ENCODE measurements at places on chromosomes 1 and 21.

GRCh38 chr21:42353623-42354022 lies 2.8 kb upstream of the TFF2 start:
- DNase-seq, result no peak
- no peaks in the 10 kb centered on the region for H3K4me1 ChIP-seq
- H3K4me3 ChIP-seq, result no peak overlapping the region
- no peak overlapping the region for H3K27ac ChIP-seq
- no peaks in the 10 kb centered on the region for H3K27me3 ChIP-seq
- H3K36me3 ChIP-seq, result no peaks in the 10 kb centered on the region

GRCh38 chr1:19979494-19979977 lies at the start of gene PLA2G2A:
PLA2G2A (minus strand) TSS chr1:19979618; CDS start chr1:19978773, 845 bp downstream.
- H3K27ac ChIP-seq, result no peak within 1 kb of the TSS
- H3K36me3 ChIP-seq, result no peaks in the 10 kb centered on the region
- no peaks in the 10 kb centered on the region for H3K4me1 ChIP-seq
- peak within 1 kb of the TSS; percentile 28 for H3K4me3 ChIP-seq

- H3K4me3 ChIP-seq, result no peak overlapping the region
- H3K27ac ChIP-seq, result no peak overlapping the region
- H3K27me3 ChIP-seq, result no peaks in the 10 kb centered on the region
- no peak for DNase-seq
Observed at GRCh38 chr1:166040202-166040997, 126.4 kb downstream of the FAM78B start.

- H3K36me3 ChIP-seq, result no peaks in the 10 kb centered on the region
- H3K27me3 ChIP-seq, result no peaks in the 10 kb centered on the region
- H3K4me1 ChIP-seq, result no peaks in the 10 kb centered on the region
- DNase-seq, result peak; percentile 81
Observed at GRCh38 chr1:117171900-117172511, 38.7 kb downstream of the VTCN1 start.

- H3K4me3 ChIP-seq, result no peak overlapping the region
- no peaks in the 10 kb centered on the region for H3K4me1 ChIP-seq
- H3K36me3 ChIP-seq, result no peaks in the 10 kb centered on the region
Observed at GRCh38 chr1:240244968-240245628, 153.4 kb downstream of the FMN2 start.

GRCh38 chr1:178518894-178519293 lies 6.0 kb downstream of the TEX35 start:
- no peaks in the 10 kb centered on the region for H3K4me1 ChIP-seq
- no peak for DNase-seq
- no peak overlapping the region for H3K4me3 ChIP-seq
- H3K27ac ChIP-seq, result no peak overlapping the region
- no peaks in the 10 kb centered on the region for H3K36me3 ChIP-seq
- H3K27me3 ChIP-seq, result no peaks in the 10 kb centered on the region

DNA sequence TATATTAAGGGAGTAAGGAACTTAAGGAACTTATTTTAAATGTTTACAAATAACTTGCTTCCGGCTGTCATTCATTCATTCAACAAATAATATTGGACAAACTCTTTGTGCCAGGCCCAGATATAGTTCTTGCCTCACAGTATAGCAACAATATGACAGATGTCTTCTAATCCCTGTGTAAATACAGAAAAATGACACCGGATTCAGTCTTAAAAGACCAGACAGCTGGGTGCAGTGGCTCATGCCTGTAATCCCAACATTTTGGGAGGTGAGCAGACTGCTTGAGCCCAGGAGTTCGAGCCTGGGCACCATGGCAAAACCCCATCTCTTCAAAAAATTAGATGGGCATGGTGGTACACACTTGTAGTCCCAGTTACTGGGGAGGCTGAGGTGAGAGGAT lies 23.7 kb downstream of the EIF2B3 start:
- no peaks in the 10 kb centered on the region for H3K27me3 ChIP-seq
- H3K4me3 ChIP-seq, result no peak overlapping the region
- H3K27ac ChIP-seq, result no peak overlapping the region
- no peaks in the 10 kb centered on the region for H3K4me1 ChIP-seq

DNA sequence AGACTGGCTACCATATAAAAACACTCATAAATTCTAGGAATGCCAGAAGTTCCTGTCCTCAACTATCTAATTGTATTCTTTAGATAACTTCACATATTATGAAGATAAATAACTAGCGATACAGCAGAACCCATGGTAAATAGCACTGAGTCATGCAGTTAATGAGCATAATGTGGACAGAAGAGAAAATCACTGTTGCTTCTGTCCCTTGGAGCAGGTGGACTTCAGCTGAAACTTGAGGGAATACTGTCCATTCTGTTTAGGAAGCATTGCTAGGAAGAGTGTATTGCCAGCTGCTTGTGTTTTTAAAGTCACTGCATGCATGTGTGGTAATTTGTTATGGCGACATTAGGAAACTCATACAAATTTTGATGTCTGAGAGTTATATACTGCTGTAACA lies 854.4 kb downstream of the LTN1 start:
- H3K36me3 ChIP-seq, result peaks cover 4% of the 10 kb centered on the region
- no peaks in the 10 kb centered on the region for H3K4me1 ChIP-seq
- H3K27me3 ChIP-seq, result no peaks in the 10 kb centered on the region
- no peak overlapping the region for H3K27ac ChIP-seq

DNA sequence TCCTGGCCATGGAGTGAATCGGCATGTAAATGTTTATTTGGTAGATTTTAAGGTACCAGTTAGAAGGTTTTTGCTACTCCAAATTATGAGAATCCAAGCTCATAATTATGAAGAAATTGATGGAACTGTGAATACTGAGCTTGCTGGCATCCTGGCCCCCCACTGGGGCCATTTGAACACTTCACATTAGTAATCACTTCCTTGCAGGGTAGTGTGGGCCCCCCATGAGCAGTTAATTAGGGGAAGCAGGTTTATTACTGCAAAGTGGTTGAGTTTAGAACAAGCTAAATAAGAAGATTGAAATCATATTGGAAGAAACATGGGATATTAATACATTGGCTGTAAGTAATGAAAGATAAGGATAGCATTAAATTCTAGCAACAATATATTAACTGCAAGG lies 86.7 kb downstream of the S1PR1 start:
- H3K36me3 ChIP-seq, result no peaks in the 10 kb centered on the region
- H3K27me3 ChIP-seq, result no peaks in the 10 kb centered on the region
- H3K4me1 ChIP-seq, result no peaks in the 10 kb centered on the region
- DNase-seq, result no peak
- H3K27ac ChIP-seq, result no peak overlapping the region
- H3K4me3 ChIP-seq, result no peak overlapping the region

- H3K27ac ChIP-seq, result no peak overlapping the region
- H3K27me3 ChIP-seq, result no peaks in the 10 kb centered on the region
- no peak for DNase-seq
- no peaks in the 10 kb centered on the region for H3K4me1 ChIP-seq
- H3K4me3 ChIP-seq, result no peak overlapping the region
Observed at GRCh38 chr1:90817399-90817798, 100.3 kb upstream of the BARHL2 start.

DNA sequence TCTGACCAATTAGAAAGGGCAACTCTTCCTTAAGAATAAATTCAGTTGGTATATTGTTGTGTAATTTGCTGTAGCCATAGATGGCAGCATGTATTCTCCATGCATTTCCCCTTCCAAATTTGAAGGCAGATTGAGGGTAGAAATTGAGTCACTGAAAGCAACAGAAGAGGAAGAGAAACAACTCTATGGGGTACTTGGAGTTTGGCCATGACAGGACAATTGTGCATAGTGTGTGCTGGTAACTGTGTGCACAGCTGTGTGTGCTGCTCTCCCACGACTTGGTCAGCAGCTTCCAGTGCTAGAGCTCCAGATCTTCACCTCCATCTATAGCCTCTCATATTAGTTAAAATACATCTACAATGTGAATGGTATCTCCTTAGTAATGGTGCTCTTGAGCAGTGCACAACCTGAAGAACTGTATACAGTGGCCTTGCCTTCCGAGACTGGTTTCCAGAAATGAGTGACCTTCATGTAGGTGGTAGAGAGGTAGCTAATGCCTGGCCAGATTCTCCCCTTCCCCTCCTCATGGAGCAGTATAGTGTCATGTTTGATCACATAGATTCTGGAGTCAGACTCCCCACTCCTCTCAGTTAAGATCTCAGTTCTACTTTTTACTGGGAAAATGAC lies 882 bp upstream of the FCAMR start:
- no peak overlapping the region for H3K27ac ChIP-seq
- no peak for DNase-seq
- H3K4me1 ChIP-seq, result no peaks in the 10 kb centered on the region
- no peaks in the 10 kb centered on the region for H3K36me3 ChIP-seq
- no peaks in the 10 kb centered on the region for H3K27me3 ChIP-seq
- H3K4me3 ChIP-seq, result no peak overlapping the region

- H3K27ac ChIP-seq, result no peak overlapping the region
- no peaks in the 10 kb centered on the region for H3K36me3 ChIP-seq
- no peaks in the 10 kb centered on the region for H3K27me3 ChIP-seq
- H3K4me1 ChIP-seq, result no peaks in the 10 kb centered on the region
- no peak overlapping the region for H3K4me3 ChIP-seq
- no peak for DNase-seq
Observed at GRCh38 chr1:222979561-222979960, 163.5 kb downstream of the TLR5 start.

GRCh38 chr1:84298328-84298683 lies 3.2 kb upstream of the SAMD13 start:
- H3K4me3 ChIP-seq, result peak overlapping the region; percentile 96
- peak overlapping the region; percentile 95 for H3K27ac ChIP-seq
- H3K36me3 ChIP-seq, result no peaks in the 10 kb centered on the region

DNA sequence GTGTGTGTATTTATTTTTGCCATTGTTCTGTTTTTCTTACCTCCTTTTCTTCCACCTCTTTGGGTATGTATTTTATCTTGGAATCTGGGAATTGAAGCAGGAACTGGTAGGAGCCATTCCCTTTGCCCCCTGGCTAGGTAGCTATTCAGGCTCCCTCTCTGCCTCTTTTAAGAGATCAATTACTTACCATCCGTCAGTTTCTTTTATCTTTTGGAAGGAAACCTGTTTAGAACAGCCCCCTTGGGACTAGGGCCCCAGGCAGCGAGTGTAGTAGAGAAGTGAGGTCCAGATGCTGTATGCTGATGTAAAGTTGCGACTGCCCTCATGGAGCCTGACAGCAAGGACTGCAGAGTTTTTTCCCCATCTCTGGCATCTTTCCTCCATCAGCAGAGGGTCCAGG lies 41.6 kb downstream of the KIRREL1 start:
- no peaks in the 10 kb centered on the region for H3K4me1 ChIP-seq
- no peaks in the 10 kb centered on the region for H3K27me3 ChIP-seq
- DNase-seq, result no peak
- no peak overlapping the region for H3K27ac ChIP-seq
- H3K4me3 ChIP-seq, result no peak overlapping the region
- H3K36me3 ChIP-seq, result no peaks in the 10 kb centered on the region

DNA sequence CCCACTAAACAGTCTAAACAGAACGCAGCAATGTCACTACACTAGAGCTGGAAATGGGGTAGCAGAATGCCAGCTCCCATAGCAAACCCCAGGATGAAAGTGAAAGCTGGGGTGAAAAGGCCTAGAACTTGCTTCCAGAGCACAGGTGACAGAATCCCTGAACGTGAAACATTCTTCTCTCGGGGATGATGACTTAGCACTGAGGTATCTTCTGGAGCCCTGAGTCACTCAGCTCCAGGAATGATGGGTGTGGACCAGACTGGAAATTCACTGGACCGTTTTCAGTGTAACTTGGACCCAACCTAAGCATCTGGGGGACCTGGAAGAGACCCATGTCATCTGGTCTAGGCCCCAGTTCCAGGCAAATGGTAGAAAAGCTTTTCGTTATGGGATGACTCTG lies 108.9 kb downstream of the CDC7 start:
- H3K27me3 ChIP-seq, result no peaks in the 10 kb centered on the region
- no peak overlapping the region for H3K4me3 ChIP-seq
- H3K36me3 ChIP-seq, result no peaks in the 10 kb centered on the region
- H3K4me1 ChIP-seq, result no peaks in the 10 kb centered on the region
- no peak for DNase-seq

GRCh38 chr1:54540582-54541295 lies 7.3 kb upstream of the ACOT11 start:
- no peak overlapping the region for H3K4me3 ChIP-seq
- no peak for DNase-seq
- peaks cover 9% of the 10 kb centered on the region for H3K4me1 ChIP-seq
- no peak overlapping the region for H3K27ac ChIP-seq

- H3K36me3 ChIP-seq, result no peaks in the 10 kb centered on the region
- no peaks in the 10 kb centered on the region for H3K27me3 ChIP-seq
- no peak overlapping the region for H3K4me3 ChIP-seq
Observed at GRCh38 chr1:93734999-93735398, 53.4 kb upstream of the BCAR3 start.

- no peaks in the 10 kb centered on the region for H3K27me3 ChIP-seq
- no peak for DNase-seq
- no peaks in the 10 kb centered on the region for H3K36me3 ChIP-seq
- H3K4me3 ChIP-seq, result no peak overlapping the region
- no peaks in the 10 kb centered on the region for H3K4me1 ChIP-seq
- H3K27ac ChIP-seq, result no peak overlapping the region
Observed at GRCh38 chr1:238052496-238053266, 162.0 kb upstream of the ZP4 start.

DNA sequence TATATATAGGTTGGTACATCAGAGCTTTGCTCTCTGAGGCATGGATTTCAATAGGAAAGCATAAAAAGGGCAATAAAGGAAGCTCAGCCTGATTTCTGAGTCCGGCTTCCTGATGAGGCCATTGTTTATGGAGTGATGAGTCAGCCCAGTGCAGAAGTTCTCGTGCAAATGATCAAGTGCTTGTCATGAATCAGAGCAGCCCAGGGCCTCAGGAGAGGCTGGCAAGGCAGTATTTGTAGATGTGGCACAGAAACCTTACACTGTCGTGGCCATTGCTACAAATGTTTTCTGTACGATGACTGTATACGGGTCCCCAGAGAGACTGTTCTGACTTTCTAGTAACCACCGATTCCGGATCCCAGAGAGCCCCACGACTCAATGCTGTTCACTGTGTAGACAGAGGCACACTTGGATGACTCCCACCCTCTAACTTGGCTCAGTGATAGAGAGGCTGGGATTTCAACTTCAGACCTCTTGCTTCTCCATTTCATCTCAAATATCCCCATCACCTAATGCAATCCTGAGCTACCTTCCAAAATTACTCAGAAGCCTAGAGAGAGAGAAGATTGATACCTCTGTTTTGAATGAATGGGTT lies 26.8 kb downstream of the UMODL1 start:
- no peaks in the 10 kb centered on the region for H3K4me1 ChIP-seq
- no peaks in the 10 kb centered on the region for H3K36me3 ChIP-seq
- H3K4me3 ChIP-seq, result no peak overlapping the region

GRCh38 chr1:158563853-158564252 lies 6.5 kb downstream of the OR6P1 start:
- H3K36me3 ChIP-seq, result no peaks in the 10 kb centered on the region
- DNase-seq, result no peak
- H3K27me3 ChIP-seq, result no peaks in the 10 kb centered on the region
- no peak overlapping the region for H3K4me3 ChIP-seq
- no peaks in the 10 kb centered on the region for H3K4me1 ChIP-seq

GRCh38 chr1:15196807-15197530 lies 43.4 kb downstream of the TMEM51 start:
- H3K27me3 ChIP-seq, result no peaks in the 10 kb centered on the region
- H3K4me1 ChIP-seq, result no peaks in the 10 kb centered on the region
- H3K36me3 ChIP-seq, result no peaks in the 10 kb centered on the region
- no peak for DNase-seq
- no peak overlapping the region for H3K27ac ChIP-seq

GRCh38 chr1:29649189-29650040 lies 413.1 kb downstream of the PTPRU start:
- H3K4me1 ChIP-seq, result no peaks in the 10 kb centered on the region
- peaks cover 3% of the 10 kb centered on the region for H3K27me3 ChIP-seq
- H3K4me3 ChIP-seq, result no peak overlapping the region
- H3K27ac ChIP-seq, result no peak overlapping the region

GRCh38 chr1:179300112-179300511 lies 6.5 kb downstream of the SOAT1 start:
- H3K27me3 ChIP-seq, result no peaks in the 10 kb centered on the region
- DNase-seq, result no peak
- H3K27ac ChIP-seq, result no peak overlapping the region
- H3K4me1 ChIP-seq, result peaks cover 7% of the 10 kb centered on the region
- H3K4me3 ChIP-seq, result no peak overlapping the region
